ENCODE measurements at places on chromosomes 7 and 10. TPM values are rescaled to one million over a fixed set of nuclear protein-coding genes. Genes with fewer than 3 reads are reported as not detected.
A peak's percentile ranks its signal among the peaks of the same experiment; 100 is the strongest.

Gene ANKRD30A
- total RNA-seq = not detected

Gene FAM25C
- total RNA-seq = not detected

GRCh38 chr7:116306409-116307048 is 96.2 kb downstream of the TES start:
- no peak overlapping the region for H3K4me3 ChIP-seq
- DNase-seq = no peak
- no peaks in the 10 kb centered on the region for H3K27me3 ChIP-seq
- H3K36me3 ChIP-seq = no peaks in the 10 kb centered on the region
- peak overlapping the region; percentile 42 for H3K27ac ChIP-seq

DNA sequence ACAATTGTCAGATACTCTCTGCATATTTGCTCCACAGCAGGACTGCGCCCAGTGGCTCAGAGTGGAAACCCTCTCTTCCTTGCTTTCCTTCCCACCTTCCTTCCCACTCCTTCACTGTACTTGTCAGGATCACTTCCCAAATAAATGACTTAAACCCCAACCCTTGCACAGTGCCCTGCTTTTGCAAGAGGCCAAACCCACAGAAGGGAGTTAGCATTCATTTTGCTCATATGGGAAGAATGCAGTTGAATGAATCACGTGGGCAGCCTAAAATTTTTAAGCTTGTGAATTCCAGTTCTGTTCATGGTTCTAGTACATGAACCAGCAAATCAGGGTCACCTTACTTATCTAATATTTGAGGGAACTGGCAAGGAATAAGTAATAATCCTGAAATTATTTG is 47.7 kb upstream of the SFMBT2 start:
- H3K4me3 ChIP-seq = no peak overlapping the region
- no peak overlapping the region for H3K27ac ChIP-seq
- H3K36me3 ChIP-seq = no peaks in the 10 kb centered on the region

DNA sequence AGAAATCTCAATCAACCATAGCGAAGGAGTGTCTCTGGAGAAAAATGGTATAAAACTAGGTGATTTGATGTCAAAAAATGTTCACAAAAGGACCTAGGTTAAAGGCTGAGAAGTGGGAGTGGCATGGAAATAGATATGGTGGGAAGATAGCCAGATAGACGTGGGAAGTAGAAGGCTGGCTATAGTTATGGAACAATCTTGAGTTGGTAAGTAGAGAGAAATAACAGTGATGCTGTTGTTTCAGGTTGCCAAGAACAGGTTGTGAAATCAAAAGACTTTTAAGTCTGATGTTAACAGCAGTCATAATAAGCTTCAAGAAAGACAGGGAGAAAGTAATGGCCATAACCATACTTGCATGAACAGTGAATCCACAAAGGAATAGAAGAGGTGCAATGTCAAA is 106.1 kb upstream of the RSU1 start:
- no peak for DNase-seq
- no peak overlapping the region for H3K27ac ChIP-seq
- H3K4me3 ChIP-seq = no peak overlapping the region
- H3K27me3 ChIP-seq = no peaks in the 10 kb centered on the region
- H3K4me1 ChIP-seq = no peaks in the 10 kb centered on the region

- H3K36me3 ChIP-seq = no peaks in the 10 kb centered on the region
- no peak overlapping the region for H3K4me3 ChIP-seq
Observed at GRCh38 chr10:6299234-6299633, 96.5 kb downstream of the PFKFB3 start.
